ENCODE measurements at places on chromosomes 7 and 10. TPM values are rescaled to one million over a fixed set of nuclear protein-coding genes. Genes with fewer than 3 reads are reported as not detected.

TRPV5 gene
- total RNA-seq, result not detected

CFAP46 gene
- total RNA-seq, result 2.3 TPM

SGCE gene
- total RNA-seq, result 47.1 TPM

TEX36 gene
- not detected for total RNA-seq

UPK3BL2 gene
- total RNA-seq, result 3.2 TPM

SPDYE2B gene
- total RNA-seq, result not detected

ELAPOR2 gene
- 8.9 TPM for total RNA-seq

MYL10 gene
- total RNA-seq, result not detected

LDB3 gene
- not detected for total RNA-seq

HTR7 gene
- 0.47 TPM for total RNA-seq
